ENCODE measurements at places on chromosomes 7 and 10.

- DNase-seq: no peak
These were observed 169.9 kb upstream of the RNF32 start for GRCh38 chr7:156470399-156471320.

DNA sequence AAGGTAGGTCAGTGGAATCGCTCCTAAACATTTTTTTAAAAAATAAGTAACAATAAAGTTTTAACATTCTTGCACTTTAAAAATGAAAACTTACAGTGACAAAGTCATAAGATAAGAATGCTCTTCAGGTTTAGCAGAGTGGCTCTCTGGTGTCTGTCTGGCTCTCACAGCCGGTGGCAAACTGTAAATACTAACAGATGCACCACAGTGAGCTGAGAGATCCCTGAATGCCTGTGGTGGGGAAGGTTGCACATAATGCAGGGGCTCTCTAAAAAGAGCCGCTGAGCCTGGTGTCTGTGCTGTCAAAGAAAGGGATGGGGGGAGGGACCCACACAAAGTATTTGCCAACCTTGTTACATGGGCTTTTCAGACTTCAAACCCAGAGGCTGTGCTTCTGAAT, 498.3 kb downstream of the CCSER2 start:
- DNase-seq: no peak

DNA sequence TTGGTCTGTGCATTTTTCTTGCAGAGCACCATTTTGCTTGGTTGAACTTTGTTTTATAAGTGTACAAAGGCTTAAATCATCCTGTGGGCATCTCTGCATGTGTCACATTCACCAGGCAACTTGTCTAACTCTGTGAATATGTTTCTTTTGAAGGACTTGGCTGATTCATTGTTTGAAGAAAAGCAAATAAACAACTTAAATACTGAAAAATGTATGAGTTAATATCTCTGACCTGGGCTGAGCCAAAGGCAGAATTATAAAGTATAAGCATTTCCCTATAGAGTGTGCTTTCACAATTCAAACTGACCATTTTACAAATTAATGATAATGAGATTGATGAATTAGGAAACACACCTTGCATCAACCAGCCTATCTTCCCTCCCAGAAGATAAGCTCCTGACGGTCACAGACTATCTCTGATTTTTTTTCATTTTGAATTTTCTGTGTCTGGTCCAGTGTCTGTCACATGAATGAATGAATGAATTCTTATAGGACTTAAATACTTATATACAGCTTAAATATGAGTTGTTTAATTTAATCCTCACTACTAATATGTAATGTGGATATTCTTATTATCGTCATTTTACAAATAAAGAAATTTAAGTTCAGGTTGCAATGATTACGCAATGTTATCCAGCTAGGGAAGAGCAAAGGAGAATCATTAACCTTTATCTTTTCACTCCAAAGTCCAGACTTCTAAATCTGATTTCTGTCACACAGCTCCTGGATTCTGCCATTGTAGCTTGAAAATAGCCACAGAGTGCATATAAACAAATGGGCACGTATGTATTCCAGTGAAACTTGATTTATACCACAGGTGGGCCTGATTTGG, 182.0 kb upstream of the PHYHIPL start:
- no peak for DNase-seq

GRCh38 chr10:54402576-54402975, 398.5 kb downstream of the PCDH15 start:
- DNase-seq: peak; percentile 1

DNA sequence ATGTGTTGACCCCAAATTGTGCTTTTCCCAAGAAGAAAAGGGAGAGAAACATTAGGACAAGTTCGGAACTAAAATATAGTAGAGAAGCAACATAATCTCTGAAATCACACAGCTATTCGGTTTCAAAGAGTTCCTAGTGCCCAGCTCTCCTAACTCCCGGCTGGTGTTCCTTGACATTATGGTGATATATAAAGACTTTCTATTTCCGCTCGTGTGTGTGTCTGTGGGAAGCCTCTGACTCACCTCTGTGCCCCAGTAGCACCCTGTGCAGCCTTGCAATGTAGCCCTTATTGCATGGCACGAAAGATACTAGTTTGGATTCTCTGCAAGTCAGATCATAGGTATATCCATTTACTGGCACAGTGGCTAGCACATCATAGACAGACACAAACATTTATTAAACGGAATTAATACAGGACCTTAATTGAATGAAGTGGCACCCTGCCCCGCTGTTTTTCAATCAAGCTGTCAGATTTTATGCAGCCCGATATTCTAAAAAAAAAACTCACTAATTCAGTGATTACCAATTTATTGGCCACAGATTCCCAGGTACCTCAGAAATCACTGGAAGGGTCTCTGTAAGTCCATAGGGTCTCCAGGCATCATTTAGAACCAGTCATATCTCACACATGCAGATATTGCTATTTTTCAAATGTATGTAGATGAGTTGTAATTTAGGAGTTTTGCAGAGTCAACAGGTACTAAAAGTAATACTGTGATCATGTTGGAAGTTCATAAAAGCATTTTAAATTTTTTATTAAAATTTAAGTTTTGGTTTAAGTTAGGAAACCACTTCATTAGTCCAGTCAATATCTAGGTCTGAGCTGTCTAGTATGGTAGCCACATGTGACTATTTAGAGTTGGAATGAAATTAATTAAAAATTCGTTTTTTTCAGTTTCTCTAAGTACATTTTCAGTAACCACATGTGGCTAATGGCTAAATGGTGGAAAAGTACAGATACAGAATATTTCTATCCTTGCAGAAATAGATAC, 43.3 kb downstream of the SFTPD start:
- no peak for DNase-seq

GRCh38 chr7:20742913-20743312, 43.8 kb downstream of the SP8 start:
- DNase-seq: no peak

DNA sequence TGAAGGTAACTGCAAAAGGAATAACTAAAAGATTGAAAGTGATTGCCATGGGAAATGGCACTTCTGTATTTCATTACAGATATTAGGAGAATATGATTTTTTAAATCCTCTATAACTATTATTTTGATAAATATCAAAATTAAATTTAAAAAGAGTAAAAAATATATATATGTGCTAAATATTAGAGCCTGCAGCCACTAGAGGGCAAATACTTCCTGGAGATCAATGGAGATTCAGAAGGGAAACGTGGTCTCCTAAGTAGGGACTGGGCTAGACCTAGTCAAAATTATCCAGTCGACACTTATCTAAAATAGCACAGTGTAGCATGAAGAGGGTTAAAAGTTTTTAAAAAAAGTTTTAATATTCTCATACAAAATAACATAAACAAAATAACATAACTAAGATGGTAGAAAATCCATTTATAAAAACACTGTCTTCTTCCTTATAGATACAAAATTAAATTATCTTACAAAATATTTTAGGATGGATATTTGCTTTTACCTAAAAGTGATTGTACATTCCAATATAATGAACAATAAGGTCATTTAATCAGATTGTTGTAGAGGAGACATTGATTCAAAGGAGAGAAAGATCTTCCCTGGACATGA, 434.3 kb downstream of the MDFIC start:
- DNase-seq: no peak

DNA sequence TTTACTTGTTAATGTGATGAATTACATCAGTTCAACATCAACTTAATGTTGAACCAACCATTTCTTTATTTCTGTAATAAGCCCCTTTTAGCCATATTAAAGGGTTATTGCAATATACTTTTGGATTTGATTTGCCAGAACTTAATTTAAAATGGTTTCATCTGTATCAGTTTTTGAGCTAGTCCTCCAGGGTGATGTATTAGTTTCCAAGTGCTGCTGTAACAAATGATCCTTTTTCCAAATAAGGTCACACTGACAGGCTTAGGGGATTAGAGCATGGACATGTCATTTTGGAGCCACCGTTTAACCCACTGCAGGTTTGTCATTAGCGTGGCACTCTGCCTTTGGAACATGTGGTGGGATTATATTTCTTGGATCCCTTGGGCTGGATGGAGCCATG, 244.8 kb upstream of the PLPP4 start:
- no peak for DNase-seq
